NCI-H446 (cell line): ENCODE measurements at places on chromosomes 1 and 21.

DNA sequence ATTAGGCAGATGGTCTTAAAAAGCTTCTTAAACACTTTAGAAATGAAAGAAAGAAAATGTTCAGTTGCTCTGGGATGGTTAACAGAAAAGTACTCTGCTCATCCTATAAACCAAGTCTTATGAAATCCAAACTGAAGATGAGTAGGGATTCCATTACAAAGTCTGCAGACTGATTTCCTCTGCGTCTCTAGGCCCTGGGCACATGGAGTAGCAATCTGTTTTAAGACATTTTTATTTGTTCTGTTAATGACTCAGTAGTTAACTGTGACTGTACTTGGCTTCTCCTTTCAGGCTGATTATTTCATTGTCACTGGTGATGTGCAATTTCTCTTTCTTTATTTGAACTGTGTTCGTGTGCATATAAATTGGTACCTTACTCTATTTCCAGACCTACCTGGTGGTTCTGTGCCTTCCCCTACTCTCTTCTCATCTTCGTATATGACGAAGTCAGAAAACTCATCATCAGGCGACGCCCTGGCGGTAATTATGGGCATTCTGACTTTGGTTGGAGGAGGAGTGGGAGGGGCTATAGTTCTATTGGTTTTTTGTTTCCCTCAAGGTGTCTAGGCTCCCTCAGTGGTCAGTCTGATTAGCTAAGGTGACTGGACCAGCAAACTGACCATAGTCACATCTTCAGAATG lies 30.6 kb downstream of the ATP1A1 start:
- no peak for DNase-seq

GRCh38 chr1:149927056-149927562 lies 494 bp downstream of the SF3B4 start:
- no peak for DNase-seq

- peak; percentile 46 for DNase-seq
Observed at GRCh38 chr1:119870917-119871596, 25.3 kb downstream of the ADAM30 start.

- no peak for DNase-seq
Observed at GRCh38 chr1:101136739-101137138, 100.1 kb upstream of the S1PR1 start.

DNA sequence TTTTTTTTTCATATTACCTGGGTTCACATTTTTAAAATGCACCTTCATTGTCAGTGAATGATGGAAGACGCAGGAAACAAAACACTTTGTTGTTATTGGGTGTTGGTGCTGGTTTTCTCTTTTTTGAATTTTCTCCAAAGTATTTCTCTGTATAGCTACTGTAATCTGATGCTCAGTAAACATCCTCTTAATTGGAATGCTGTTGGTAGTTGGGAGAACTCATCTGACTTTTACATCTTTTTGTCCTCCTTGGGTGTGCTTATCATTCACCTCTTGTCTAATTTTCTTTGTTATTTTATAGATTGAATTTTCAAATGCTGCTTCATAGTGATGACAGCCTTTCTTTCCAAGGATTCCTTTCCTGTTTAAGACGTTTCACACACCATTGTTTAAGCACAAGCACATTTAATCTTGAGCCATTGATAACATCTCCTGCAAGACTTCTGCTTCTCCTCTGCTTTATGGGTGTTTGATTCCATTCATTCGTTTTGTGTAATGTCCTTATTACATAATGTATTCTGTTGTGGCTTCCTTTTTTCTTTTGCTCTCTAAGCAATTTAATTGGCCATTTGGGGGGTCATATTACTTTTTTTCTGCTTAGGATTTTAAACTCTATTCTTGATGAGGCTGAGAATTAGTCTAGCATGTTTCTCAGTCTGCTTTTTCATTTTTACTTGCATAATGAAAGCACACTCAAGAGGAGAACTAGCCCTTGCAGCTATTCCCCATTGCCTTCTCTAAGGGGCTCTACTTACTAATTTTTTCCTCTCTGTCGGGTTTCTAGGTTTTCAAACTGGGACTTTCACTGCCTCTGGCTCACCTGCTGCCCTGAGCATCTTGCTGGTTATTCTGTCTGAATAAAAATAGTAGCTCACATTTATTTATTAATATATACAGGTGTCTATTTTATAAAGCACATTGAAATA lies 42.0 kb upstream of the CD34 start:
- no peak for DNase-seq

GRCh38 chr1:215279682-215280081 lies 197.1 kb downstream of the KCNK2 start:
- no peak for DNase-seq
